Neural crest cell (in vitro differentiated cells): ENCODE measurements at places on chromosomes 7 and 10. TPM values are rescaled to one million over a fixed set of nuclear protein-coding genes. Genes with fewer than 3 reads are reported as not detected.

NPC1L1 gene
- total RNA-seq = 0.12 and 0.18 TPM in 2 replicates

GRCh38 chr7:56062382-56062781, 1.7 kb upstream of the SUMF2 start:
- peaks cover 20% of the 10 kb centered on the region for H3K36me3 ChIP-seq
- no peak overlapping the region for H3K27ac ChIP-seq
- no peak for DNase-seq
- H3K27me3 ChIP-seq = no peaks in the 10 kb centered on the region
- peak overlapping the region; percentile 45 for H3K4me3 ChIP-seq

GRCh38 chr10:102367441-102367840, 28.1 kb upstream of the NFKB2 start:
- no peak overlapping the region for H3K27ac ChIP-seq
- peaks cover 44% of the 10 kb centered on the region for H3K36me3 ChIP-seq
- no peaks in the 10 kb centered on the region for H3K27me3 ChIP-seq

DNA sequence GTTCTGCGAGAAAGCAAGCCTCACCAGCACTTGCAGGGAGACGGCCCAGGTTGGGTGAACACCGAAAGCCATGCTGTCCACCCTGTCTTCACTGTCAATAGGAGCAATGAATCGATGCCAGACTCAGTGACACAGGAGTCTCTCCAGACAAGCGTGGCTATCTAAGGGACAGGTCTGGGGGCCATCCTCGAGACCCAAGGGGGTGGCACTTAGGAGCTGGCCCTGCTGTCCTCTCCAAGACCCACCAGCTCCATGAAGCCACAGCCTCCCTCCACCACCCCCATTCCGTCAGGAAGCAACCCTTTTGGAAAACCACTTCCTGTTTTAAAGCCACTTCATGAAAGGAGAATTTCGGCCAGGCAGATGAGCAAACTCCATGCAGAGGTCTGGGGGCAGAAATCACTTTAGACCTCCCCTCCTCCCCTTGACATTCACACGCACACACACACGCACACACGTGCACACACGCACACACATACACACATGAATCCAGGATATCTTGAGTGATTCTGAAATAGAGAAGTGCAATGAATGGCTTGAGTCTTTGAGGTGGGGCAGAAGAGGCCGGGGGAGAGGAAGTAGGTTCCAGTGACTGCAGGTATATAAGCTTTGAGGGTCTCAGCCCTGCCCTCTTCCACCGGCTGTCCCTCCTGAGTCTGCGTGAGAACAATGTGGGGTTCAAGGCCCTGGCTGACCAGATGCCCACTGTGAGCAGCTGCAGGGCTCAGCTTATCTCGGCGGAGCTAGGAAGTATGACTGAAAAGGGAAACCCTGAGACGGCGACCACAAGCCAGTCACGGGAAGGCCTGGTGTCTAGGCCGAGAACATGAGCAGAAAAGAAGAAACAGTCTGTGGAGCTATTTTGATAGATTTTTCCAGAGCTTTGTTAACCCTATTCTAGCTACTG, 25.0 kb downstream of the RGS10 start:
- H3K4me3 ChIP-seq = peak overlapping the region; percentile 34
- peaks cover 2% of the 10 kb centered on the region for H3K27me3 ChIP-seq
- H3K4me1 ChIP-seq = peaks cover 37% of the 10 kb centered on the region
- DNase-seq = no peak
- H3K36me3 ChIP-seq = no peaks in the 10 kb centered on the region
- H3K27ac ChIP-seq = no peak overlapping the region

DNA sequence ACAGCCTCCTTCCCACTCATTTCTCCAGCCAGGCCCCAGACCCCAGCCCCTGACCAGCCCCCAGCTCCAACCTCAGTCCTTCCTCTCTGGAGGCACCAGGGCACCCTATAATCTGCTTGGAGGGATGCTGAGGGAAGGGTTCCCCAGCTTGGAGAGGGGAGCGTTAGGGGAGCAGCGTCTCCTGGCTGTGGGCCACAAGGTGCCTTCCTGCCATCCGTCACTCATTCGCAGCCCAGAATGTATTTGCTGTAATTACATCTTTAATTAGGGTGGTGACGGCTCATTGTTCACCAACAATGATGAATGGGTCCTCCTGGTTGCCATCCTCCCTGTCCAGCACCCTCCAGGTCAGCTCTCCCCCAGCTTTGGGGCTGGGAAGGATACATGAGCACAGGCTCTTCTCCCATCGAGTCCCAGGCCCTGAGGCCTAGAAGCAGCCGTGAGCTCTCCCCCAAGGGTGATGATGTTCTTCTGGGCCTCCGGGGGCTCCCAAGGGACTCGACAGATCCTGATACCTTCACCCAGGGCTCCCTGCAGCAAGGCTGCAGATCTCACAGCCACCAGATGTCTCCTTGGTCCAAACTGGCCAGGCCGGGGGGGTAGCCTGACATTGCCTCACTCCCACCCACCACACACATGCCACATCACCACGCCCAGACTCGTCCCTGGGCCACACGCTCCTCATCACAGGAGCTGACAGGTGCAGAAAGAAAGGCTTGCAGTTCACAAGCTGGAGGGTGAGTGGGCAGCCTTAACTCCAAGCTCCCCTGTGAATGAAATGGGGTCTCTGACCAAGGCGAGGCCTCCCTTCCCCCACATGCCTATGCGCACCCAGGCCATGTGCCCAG, 26.8 kb downstream of the POLL start:
- peaks cover 3% of the 10 kb centered on the region for H3K4me1 ChIP-seq
- peaks cover 35% of the 10 kb centered on the region for H3K27me3 ChIP-seq
- peak overlapping the region; percentile 19 for H3K4me3 ChIP-seq
- no peak for DNase-seq
- H3K27ac ChIP-seq = no peak overlapping the region

GRCh38 chr7:10838228-10838627, 135.4 kb upstream of the PHF14 start:
- no peaks in the 10 kb centered on the region for H3K36me3 ChIP-seq
- H3K27me3 ChIP-seq = no peaks in the 10 kb centered on the region
- no peaks in the 10 kb centered on the region for H3K4me1 ChIP-seq
